ENCODE measurements at places on chromosomes 4 and X.
A peak's percentile ranks its signal among the peaks of the same experiment; 100 is the strongest.

DNA sequence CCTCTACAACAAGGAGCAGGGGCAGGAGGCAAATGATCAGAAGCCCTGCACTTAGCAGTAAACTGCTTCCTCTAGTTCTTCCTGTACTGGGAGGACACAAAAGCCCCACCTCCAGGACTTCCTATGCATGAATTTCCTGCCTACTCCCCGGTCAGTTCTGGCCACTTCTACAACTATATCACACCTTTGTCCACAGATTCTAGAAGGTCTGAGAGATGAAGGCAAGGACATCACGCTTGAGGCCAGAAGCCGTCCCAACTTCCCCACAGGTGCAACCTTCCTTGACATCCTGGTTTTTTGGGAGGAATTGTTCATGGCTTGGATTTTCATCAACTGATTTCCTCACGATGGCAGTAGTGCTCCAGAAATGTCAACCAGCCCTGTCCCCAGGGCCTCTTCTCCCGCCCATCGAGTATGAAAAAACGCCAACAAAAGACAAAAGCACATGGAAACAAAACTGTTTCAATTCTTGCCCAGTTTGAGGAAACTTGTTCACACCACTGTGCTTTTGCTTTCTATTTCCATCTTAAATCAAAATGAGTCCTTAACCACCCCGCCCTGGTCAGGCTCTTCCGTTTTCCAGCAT, 206.5 kb upstream of the STK26 start:
- peak; percentile 44 for DNase-seq

DNA sequence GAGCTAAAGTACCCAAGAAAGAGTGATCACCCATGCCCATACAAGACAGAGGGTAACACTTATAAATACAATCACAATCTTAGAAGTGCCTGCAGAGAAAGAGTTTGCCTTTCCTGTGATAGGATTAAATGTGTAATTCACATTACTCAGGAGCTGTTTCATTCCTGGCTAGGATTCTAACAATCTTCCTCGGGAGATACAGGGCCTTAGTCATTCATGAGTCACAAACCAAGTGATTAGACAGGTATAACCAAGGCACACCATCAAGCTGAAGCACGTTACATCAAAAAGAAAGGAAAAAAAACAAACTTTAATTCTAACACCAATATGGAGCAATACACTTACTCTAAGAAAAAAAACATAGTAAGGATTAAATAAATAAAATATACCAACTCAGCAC, 14.9 kb downstream of the ABCG2 start:
- DNase-seq: no peak

- no peak for DNase-seq
These were observed 497.9 kb upstream of the MAGEB18 start for GRCh38 chrX:25640276-25640675.

- DNase-seq: no peak
These were observed 202.9 kb upstream of the SLC7A11 start for GRCh38 chr4:138445098-138445497.

- no peak for DNase-seq
These were observed 24.4 kb downstream of the PLAC1 start for GRCh38 chrX:134633832-134634231.

GRCh38 chr4:113636438-113636818, 125.1 kb downstream of the CAMK2D start:
- DNase-seq: no peak

DNA sequence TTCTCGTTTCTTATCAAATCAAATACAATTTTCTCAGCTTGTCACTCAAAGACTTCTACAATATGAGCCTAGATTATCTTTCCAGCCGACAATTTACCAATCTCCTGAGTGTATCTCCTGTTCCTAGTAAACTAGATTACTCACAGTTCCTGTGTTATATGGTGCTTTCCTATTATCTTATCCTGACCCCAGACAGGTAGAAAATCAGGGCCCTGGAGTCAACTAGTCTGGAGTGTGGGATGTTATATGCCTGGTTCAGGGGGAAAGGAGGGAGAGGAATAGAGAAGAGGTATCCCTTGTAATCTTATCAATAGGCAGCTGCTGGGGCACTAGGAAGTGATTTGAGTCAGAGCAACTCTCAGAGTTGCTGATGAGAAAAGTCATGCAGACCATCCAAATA, 127.1 kb downstream of the SLC7A11 start:
- DNase-seq: peak; percentile 5

GRCh38 chr4:6042293-6043063, 24.2 kb upstream of the C4orf50 start:
- no peak for DNase-seq

- DNase-seq: no peak
These were observed 163.9 kb upstream of the NOCT start for GRCh38 chr4:138851391-138852335.

DNA sequence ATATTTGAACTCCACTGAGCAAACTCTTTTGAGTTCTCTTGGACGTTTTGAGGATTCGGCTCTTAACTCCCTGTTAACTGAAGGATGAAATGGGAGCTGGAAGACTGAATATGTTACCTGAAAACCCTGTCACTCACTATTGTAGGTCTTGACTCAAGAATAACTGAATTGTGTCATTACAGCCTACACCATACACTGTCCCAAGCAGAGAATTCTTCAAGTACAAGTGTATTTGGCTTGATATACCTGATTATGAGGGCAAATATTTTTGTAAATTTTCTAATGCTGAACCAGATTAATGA, 276.1 kb downstream of the CFAP299 start:
- DNase-seq: no peak

GRCh38 chr4:120481756-120482155, 415.1 kb upstream of the MAD2L1 start:
- DNase-seq: no peak

DNA sequence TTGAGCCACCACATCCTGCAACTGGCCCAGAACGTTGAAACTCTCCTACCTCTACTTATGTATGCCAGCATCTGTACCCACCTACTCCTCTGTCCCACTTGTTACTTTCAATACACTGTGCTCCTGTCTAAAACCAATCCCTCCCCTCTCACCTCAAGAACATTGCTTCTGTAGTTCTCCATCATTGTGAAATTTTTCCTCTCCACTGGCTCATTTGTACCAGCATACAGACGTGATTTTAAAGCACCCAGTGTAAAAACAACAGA, 25.5 kb upstream of the USO1 start:
- DNase-seq: no peak

GRCh38 chr4:152957437-152958171, 21.5 kb downstream of the FHDC1 start:
- no peak for DNase-seq

- DNase-seq: no peak
These were observed 5.6 kb downstream of the PCDH18 start for GRCh38 chr4:137526681-137527080.

- DNase-seq: no peak
These were observed 67.8 kb upstream of the ETNPPL start for GRCh38 chr4:108830509-108831244.

DNA sequence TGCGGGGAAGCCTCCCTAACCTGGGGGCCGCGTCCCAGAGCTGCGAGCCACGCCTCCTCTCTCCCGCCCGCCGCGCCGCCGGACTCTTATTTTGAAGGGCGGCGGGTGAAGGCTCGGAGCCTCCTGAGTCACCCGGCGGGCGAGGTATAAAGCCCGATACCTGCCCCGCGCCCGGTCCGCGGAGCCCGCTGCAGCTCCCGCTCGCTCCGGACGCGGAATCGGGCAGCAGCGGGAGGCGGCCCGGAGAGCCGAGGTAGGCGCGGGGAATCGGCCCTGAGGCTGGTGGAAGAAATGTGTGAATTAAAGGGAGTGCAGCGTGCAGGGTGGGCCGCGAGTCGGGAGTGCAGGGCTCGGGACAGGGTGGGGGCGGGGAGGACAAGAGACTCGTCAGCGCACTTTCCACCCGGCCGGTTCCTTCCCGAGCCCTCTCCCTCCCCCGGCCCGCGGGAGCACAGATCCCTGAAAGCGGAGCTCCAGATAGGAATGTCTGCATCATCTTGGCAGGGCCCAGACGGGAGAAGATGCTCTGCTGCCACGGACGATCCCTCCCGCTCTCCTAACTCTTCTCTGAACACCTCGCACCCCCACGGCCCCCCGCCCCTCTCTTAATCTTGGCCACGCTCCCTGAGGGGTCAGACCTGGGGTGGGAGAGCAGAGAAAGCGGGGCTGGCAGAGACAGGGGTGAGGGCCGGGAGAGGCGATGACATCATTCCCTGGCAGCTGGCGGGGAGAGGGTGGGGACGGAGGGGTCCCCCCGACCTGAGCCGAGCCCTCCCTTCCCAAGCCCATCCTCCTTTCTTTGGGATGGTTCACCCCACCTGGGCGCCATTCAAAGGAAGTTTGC, 177.9 kb downstream of the CBR4 start:
- peak; percentile 65 for DNase-seq

- DNase-seq: no peak
These were observed 9.5 kb upstream of the AMMECR1 start for GRCh38 chrX:110327336-110327735.

DNA sequence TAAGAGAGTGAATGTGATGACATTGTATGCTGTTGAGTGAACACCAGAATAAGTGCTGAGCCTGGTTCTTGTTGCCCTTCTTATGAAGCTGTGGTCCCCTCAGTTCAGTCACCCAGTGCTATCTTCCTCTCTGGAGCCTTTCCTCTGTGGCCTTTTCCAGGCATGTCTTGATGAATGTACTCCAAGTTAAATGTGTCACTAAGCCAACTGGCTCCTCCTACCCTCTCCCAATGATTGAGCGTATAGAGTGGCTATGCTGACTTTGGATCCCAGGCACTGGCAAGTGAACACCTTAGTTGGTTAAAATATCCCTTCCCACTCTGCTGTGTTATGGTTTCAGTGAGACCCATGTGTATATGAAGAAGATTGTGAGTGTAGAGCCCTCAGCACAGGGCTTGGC, 134.1 kb upstream of the MAMLD1 start:
- no peak for DNase-seq

GRCh38 chrX:18017411-18017810, 156.3 kb upstream of the RAI2 start:
- no peak for DNase-seq

GRCh38 chr4:40514497-40514951, 115.1 kb downstream of the RBM47 start:
- DNase-seq: no peak

DNA sequence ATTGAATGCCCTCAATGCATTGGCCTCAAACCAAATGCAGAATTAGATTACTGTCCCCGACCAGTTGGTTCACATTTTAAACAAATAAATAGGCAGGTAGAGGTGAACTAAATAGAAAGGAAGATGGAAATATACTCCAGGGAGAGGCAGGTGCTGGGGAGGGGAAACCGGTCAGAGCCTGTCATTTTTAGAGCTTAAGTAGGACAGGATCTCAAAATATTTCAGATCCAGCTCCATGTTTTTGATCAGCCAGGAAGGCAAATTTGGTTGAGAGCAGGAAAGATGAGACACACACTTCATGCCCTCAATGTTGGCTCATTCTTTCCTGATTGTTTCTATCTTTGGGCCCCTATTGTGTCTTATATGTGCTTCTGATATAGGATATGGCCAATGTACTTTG, 206.7 kb downstream of the SHROOM3 start:
- DNase-seq: no peak

DNA sequence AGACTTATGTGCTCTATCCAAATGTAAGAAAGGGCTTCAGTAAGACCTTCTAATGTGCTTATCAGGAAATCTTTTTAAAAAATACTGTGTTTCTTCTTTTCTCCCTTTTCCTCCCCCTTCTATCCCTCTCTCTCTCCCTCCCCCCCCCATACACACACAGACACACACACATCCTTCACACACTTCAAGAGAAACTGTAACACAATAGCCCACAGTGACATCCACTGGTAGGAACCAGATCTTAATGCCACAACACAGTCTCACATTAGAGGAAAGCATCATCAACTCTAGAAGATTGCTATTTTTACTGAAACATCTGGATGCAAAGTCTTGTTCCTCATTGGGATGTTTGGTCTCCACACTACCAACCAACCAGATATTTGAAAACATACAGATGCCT, 4.6 kb downstream of the PCDH19 start:
- DNase-seq: no peak

- DNase-seq: no peak
These were observed 36.6 kb upstream of the GRPEL1 start for GRCh38 chr4:7104366-7105031.

DNA sequence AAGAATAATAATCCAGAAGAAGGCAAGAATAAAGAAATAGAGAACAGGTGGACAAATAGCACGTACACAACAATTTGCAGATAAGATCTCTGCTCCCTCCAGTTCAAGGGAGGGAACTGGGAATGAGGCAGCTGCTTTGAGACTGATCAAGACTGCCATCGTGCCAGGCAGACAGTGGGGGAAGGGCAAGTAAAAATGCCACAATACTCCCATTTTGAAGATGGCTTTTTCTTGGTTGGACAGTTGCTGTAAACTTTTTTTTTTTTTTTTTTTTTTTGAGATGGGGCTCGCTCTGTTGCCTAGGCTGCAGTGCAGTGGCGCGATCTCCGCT, 17.2 kb downstream of the USP11 start:
- peak; percentile 12 for DNase-seq

- DNase-seq: no peak
These were observed 113.7 kb upstream of the NEXMIF start for GRCh38 chrX:75038925-75039324.

DNA sequence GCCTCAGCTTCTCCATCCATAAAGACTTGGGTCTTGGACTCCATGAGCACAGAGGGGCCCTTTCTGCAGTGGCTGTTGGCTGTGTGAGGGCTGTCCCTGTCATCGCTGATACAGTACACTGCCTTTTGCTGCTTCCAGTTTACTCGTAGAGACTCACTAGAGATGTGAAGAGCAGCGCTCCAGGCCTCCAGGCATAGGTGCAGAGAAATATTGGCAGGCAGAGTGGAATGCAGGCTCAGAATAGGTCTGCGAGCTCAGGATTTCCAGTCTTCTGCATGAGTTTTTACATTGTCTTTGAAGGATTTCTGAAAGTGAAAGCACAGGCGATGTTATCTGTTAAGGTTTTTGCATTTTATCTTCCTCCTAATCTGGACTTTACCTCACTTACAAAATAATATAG, 97.4 kb downstream of the AASDH start:
- no peak for DNase-seq

- DNase-seq: no peak
These were observed 11.8 kb upstream of the TIMM8A start for GRCh38 chrX:101360390-101360789.

GRCh38 chrX:47384502-47384901, 14.1 kb downstream of the ZNF157 start:
- peak; percentile 46 for DNase-seq

- DNase-seq: no peak
These were observed 187.5 kb upstream of the ANKRD50 start for GRCh38 chr4:124899997-124900396.

- no peak for DNase-seq
These were observed 127.7 kb downstream of the ASB9 start for GRCh38 chrX:15142084-15142715.

- DNase-seq: no peak
These were observed 174.9 kb upstream of the TECRL start for GRCh38 chr4:64584125-64584524.

- DNase-seq: no peak
These were observed 641.6 kb downstream of the ADGRL3 start for GRCh38 chr4:61841714-61842113.

- no peak for DNase-seq
These were observed 29.1 kb downstream of the NAF1 start for GRCh38 chr4:163137581-163137980.

Measured in SK-N-DZ (cell line).